Hippocampal formation (tissue), 2 donors: ENCODE measurements at places on chromosomes 16 and 17.

GRCh38 chr17:35743626-35744328 is 9.3 kb downstream of the GAS2L2 start:
- DNase-seq, result no peak

- no peak for DNase-seq
These were observed 83.0 kb downstream of the WWP2 start for GRCh38 chr16:69845181-69845580.

DNA sequence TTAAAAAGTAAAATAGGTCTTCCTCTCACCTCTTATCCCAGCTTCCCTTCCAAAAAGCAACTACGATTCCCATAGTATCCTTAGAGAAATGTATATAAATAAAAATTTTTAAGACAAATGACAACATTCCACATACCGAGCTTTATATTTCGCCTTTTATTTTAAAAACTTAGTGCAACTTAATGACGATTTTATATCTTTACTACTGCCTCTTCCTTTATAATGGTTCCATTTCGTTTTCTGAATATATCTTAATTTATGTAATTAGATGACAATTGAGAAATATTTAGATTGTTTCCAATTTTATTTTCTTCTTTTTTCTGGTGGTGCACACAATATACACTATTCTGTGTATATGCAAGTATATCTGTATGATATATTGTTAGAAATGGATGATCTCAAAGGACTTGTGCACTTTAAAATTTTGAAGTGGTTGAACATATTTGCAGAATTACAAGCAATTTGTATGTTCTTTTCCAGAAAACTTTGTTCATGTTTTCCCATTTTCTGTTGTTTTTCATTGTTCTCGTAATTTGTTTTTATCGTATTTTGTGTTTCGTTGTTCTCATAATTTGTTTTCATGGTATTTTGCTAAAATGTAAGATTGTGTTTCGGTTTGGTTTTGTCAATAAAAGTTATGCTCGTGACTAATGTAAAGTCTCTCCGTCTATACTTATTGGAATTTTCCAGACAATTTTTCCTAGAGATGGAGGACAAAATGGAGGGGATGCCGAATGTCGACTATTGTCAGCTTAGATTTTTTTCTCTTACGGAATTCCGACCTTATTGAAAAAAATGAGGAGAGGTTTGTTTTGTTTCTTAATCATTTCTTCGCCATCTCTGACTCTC is 20.4 kb upstream of the HOXB13 start:
- no peak for DNase-seq

DNA sequence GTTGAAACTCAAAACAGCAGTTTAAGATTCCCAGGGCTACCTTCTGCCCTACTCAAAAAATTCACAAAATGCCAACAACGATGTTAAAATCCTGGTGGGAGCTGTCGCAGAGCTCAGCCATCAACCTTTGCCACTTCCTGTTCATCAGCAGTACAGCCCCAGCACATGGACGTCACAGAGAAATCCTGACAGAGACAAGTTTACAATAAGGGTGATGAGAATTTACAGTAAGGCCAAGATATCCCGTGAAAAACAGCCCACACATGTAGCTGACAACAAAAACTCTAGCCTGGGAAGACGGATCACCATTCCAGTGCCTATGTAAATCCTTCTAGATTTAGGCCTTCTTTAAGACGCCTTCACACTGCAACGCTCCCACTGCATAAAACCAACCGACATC is 18.8 kb downstream of the USP22 start:
- no peak for DNase-seq
